ENCODE measurements at places on chromosomes 3 and 15. TPM values are rescaled to one million over a fixed set of nuclear protein-coding genes. Genes with fewer than 3 reads are reported as not detected.
A peak's percentile ranks its signal among the peaks of the same experiment; 100 is the strongest.

ZBTB47 gene
- total RNA-seq, result 6.1 TPM

DNA sequence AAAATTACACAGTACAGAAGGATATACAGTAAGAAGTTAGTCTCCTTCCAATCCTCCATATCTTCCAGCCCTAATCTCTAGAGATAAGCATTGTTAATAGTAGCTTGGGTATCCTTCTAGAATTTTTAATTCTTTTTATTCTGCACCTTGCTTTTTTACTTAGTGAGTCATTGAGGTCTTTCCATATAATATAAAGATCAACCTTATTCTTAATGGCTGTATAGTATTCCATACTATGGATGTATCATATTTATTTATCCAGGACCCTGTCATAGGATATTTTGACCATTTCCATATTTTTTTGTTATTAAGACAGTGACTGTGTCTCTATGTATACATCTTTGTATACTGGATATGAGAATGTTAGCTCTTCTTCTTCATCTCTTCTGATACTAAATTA is 36.3 kb upstream of the SKOR1 start:
- DNase-seq, result no peak

TNFAIP8L3 gene
- 0.13 TPM for total RNA-seq

DNAJA4 gene
- total RNA-seq, result 0.09 TPM

DNA sequence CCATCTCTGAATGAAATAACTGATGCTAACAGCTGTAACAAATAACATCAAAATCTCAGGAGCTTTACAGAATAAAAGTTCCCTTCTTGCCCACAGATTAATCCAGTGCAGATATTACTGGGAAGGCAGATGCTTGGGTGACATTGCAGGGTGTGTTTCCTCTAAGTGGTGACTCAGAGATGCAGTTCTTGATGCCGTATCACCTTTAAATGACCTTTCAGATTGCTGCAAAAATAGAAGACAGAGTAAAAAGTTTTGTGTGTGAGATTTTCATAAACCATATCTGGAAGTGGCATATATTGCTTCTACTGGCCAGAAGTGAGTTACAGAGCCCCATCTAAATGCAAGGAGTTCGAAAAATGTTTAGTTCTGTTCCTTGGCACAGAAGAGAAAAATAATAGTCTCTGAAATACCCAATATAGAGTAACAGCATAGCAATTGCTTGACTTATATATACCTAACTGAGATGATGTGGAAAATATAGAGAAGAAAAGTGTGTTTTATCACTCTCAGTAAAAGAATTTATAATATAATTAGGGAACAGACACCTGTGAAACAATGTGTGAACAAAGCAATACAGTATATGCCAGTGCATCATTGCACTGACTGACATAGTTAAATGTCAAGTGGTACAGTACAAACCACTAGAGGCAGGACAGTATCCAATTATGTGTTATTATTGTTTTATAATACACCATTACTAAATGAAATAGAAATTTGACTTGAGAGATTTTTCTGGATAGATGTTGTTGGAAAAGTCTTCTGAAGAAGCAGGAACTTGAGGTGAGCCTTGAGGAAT is 430.7 kb upstream of the CBLB start:
- DNase-seq, result no peak

DNA sequence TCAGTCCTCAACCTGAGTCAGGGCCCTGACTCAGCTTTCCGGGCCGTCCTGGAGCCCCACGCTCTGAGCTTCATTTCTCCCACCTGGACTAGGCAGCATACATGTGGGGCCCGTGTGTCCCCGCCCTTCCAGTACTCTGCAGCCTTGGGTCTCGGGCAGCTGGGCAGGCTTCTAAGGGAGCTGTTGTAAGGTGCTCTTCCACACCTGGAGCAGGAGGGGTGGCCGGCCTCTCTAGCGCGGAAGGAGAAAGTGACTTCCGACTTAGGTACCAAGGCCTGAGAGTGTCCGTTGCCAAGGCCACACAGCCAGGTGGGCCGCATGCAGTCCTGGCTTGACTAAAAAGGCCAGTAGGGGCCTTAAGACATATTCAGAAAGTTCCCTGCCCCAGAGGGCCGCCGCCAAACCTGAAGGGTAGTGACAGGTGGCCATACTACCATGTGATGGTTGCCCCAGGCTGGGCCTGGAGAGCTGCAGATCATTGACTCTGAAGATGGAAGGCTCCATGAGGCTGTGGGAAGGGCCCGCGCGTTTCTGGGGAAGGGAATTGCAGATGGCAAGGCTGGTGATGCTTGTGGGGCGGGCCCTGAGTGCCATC is 9.4 kb upstream of the SEMA3B start:
- no peak for DNase-seq

DNA sequence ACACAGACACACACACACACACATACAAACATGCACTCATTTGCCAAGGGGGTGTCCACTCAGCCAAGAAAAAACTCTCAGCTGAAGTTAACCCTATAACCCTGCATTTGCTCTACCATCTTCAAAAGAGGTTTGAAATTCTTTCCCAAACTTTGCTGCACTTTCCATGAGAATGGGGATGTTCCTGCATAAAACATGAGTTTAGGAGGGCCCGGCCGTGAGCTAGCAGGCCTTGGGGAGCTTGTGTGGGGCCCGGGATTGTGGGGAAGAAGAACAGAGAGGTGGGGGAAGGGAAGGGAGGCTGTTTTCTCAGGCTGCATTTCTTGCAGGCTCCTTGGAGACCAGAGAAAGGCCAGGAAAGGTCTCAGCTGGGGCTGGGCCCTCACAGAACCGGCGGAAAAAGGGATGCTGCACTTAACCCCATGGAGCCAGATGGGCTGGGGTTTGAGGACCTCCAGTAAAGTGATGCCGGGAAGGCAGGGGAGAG is 40.8 kb downstream of the SEMA5B start:
- DNase-seq, result no peak

DNA sequence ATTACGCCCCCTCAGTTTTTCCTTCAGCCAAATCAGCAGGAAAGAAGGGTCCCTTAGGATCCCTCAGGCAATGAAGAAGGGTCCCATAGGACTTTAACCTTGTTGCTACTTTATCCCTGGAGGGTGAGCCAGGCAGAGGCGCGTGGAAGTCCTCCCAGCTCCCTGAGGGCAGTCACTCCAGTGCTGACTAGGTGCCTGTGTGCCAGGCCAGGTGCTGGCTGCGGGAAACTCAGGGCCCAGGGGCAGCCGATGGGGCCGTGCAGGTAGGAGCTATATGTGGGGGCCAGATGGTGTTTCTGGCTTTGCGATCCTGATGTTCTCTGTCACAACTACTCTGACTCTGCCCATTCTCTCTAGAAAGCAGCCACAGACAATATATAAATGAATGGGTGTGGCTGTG is 42.8 kb upstream of the IQSEC1 start:
- DNase-seq, result no peak

DNA sequence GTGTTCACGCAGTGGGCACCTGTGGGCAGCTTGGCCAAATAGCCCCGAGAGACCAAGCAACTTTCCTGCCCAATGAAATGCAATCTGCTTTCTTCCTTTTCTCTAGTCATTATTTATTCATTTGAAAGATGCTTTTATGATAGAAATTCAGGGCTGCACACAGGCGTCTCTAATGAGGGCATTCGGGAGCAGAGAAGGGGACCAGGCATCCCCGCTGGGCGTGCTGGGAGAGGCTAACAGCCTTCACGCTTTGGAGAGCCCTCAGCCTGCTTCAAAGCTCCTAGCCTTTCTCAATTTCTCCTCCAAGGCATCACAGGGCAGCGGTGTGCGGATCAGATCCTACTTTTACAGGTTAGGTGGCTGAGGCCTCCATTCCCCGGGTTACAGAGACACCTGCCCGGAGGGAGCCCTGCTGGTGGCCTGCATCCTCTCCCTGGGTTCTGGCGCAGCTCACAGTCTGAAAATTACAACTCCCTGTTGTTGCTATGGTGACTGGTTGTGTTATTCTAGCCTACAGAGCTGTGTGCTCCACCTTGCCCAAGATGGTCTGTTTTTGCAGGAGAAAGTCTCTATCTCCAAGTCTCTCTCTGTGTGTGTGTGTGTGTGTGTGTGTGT is 21.8 kb upstream of the KLF13 start:
- no peak for DNase-seq

DNA sequence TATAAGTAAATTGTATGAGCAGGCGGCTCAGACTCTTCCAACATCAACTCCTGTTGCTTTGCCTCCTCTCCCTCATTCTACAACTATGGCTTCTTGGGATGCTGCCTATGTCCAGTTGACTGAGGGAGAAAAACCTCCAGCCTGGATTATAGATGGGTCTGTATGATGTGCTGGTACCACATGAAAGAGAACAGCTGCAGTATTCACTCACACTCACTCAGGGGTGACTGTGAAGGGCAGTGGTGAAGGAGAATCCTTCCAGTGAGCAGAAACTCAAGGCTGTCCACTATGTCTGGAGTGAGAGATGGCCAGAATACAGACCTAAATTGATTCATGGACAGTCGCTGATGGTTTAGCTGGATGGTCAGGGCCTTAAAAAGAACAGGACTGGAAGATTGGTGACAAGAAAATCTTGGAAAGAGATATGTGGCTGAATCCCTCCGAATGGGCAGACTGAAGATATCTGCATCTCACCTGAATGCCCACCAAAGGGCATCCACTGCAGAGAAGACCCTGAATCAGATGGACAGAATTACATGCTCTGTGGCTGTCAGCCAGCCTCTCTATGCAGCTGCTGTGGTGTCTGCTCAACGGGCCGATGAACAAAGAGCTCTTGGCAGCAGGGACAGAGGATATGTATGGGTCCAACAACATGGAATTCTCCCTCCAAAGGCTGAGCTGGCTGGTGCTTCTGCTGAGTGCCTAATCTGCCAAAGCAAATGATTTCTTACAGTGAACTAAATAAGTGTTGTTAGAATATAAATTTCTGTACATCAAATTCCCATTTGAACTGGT is 1.9 kb upstream of the BCL2L10 start:
- DNase-seq, result no peak

ZCWPW2 gene
- total RNA-seq, result 0.79 TPM

CPLX3 gene
- not detected for total RNA-seq

GRCh38 chr3:128469556-128469955 is 2.9 kb upstream of the DNAJB8 start:
- no peak for DNase-seq

DAZL gene
- total RNA-seq, result not detected

- no peak for DNase-seq
Measured at GRCh38 chr3:5093731-5094130, 28.4 kb upstream of the ARL8B start.

RNU5B-1 gene
- not detected for total RNA-seq

GRCh38 chr3:149352556-149352955 is 19.1 kb upstream of the TM4SF18 start:
- peak; percentile 35 for DNase-seq

MUC4 gene
- total RNA-seq, result not detected

MST1R gene
- total RNA-seq, result not detected

TBL1XR1 gene
- total RNA-seq, result 82.9 TPM

DNA sequence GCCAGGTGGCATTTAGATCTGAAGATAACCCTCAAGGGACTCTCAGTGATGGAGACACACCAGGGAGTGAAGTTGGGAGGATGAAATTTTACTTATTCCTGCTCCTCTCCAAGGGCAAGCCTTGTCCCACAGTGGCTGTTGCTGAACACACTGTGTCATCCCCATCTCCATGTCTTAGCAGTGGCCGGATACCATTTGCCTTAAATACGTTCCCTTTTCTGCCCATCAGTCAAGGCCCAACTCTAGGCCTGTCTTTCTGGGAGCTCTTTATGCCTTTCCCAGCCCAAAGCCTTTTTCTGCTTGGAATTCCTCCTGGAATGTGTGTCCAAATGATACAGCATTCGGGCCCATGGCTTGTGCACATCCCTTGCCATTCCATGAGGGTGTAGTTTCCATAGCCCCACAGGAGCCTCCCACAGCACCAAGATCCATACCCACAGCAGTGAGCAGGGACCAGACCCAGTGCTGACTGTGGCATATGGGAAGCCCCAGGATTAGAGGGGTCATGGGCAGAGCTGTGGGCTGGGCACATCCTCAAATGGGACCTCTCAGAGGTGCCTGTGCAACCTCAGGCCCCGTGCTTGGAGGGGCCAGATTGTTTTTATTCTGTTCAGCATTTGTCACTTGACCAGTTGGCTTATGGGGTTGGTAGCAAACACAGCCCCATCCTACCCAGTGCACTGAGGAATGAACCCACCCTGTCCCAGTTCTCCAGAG is 63.7 kb upstream of the PRR23C start:
- no peak for DNase-seq

GRCh38 chr3:138946663-138947494 is at the start of the genes FOXL2 and FOXL2NB:
TSS of gene FOXL2 (minus strand) at chr3:138947137. CDS start at chr3:138946722, 415 bp downstream.
TSS of gene FOXL2NB (plus strand) at chr3:138947217. CDS start at chr3:138947365, 148 bp downstream.
- no peak for DNase-seq

DNA sequence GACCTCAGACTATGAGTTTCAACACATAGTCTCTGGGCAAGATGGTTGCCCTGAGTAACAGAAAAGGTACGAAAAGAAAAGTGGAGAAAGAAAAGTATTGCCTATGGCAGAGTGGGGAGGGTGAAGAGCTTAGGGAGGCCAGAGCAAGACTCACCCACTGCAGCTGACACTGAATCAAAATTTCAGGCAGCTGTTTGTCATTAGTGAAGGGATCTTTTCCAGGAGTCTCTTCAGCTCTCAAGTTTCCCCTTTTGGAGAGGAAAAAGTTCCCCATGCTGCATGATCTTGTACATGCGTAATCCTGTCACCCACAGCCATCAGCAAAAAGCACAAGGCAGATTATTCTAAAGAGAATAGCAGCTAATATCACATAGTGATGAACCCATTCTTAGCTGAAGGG is 616.9 kb upstream of the GBE1 start:
- DNase-seq, result no peak

DNA sequence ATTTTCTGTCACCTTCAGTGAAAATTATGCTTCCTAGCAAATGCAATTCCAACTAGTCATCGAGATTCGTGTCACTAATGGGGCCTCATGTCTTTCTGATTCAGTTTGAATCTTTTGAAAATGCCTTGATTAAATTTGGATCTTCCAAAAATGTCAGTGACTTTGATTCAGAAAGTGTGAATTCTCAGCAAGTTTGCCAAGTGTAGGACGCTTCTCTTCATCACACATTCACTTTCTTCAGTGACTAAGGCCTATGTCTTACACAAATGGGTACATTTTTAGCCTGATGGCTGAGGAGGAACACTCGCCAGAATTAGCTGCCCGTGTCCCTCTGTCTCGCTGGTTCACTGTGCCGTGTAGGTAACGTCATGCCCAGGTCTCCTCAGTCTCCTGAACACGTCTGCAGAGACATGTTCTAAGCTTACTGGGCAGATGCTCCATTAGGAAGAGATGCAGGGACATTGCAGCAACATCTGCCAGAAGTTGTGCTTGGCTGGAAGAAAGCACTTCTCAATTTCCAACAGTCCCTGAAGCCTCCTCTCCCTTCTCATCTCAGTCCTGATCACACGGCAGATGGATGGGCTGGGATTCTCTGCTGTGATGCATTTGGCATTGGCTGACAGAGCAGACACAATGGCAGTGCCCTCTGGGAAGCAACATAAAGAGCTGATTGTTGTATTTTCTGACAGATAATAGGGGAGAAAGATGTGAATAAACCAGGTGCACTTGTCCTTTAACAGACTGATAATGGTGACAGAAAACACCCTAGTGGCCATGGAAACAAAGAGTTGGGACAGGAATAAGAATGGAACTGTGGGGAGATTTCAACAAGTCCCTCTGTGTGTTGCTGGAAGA is 29.1 kb upstream of the LYZL4 start:
- DNase-seq, result no peak

MIX23 gene
- total RNA-seq, result 29.3 TPM

SLC15A2 gene
- total RNA-seq, result not detected

Data from SJSA1 (cell line).